ENCODE measurements at places on chromosomes 3 and 15.
A peak's percentile ranks its signal among the peaks of the same experiment; 100 is the strongest.

DNA sequence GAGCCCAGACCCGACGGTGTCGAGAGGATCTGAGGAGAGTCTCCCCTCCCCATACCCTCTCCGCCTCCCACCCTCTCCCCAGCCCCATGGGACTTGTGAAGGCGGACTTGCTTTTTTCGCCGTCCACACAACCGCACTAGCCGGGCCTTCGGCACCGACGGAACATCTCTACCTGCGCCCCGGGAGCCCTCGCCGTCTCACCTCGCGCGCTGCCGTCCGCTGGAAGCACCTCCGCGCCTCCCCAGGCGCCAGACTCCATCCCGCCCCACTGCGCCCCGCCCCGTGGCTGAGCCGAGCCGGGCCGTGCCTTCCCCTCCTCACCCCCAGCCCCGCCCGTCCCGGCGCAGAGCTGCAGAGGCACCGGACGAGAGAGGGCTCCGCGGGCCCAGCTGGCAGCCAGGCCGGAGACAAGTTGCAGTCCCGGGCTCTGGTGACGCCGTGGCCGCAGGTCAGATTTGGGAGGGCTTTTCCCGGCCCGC is at the start of the genes DUOX1 and DUOXA1:
Gene DUOX1, plus strand, starts transcription at position 344 of the 479 bp plus-strand sequence. CDS start 1,973 bp downstream, outside the sequence.
Gene DUOXA1, minus strand, starts transcription at position 229 of the 479 bp plus-strand sequence. CDS start 6,865 bp downstream, outside the sequence.
- DNase-seq: no peak

DNA sequence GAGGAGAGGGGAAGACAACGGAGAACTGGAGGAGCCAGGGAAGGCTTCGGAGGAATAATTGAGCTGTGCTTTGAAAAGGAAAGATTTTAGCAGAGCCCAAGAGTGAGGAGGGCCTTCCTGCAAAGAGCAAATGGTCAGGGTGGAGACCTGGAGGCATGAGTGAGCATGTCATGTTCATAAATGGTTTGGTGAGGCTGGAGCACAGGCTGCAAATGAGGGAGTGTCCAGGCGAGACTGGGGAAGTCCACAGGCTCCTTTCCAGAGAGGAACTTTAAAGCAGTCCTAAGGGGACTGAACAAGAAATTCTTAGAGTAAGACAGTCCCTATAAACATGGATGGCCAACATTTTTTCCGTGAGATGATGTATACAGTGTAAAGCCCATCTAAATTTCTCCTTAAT is 108.8 kb downstream of the THSD4 start:
- no peak for DNase-seq

DNA sequence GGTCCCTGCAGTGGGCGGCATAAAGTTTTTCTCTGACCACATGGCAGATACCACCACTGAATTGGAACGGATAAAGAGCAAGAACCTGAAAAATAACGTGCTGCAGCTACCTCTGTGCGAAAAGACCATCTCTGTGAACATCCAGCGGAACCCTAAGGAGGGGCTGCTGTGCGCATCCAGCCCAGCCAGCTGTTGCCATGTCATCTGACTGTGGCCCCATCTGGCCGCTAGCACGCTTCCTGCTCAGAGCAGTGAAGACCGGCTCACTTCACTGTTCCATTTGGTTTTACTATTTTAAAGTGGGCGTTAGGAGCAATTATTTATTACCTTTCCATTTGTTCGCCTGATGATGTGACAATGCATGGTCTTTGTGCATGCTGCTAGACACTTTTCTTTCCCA is 62.0 kb downstream of the SNRK start:
- DNase-seq: no peak

DNA sequence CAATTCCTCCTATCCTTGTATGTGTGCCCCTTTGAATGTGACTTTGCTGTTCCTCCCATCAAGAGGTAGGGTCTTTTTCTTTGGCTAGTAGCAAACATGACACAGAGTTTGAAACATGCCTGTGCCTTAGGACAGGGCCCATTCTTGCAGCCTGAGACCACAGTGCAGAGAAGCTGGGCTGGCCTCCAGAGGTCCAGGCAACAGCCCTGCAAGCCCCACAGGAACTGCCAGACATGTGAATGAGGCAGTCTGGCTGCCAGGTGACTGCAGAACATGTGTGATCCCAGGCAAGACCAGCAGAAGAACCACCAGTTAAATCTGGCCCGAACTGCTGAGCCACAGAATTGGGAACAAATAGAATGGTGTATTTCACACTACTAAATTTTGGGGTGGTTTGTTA is 1.2 kb upstream of the HGD start:
- no peak for DNase-seq

GRCh38 chr3:69650066-69650419 is 89.2 kb upstream of the MITF start:
- no peak for DNase-seq

- no peak for DNase-seq
Measured at GRCh38 chr15:96502196-96502595, 171.7 kb downstream of the NR2F2 start.

DNA sequence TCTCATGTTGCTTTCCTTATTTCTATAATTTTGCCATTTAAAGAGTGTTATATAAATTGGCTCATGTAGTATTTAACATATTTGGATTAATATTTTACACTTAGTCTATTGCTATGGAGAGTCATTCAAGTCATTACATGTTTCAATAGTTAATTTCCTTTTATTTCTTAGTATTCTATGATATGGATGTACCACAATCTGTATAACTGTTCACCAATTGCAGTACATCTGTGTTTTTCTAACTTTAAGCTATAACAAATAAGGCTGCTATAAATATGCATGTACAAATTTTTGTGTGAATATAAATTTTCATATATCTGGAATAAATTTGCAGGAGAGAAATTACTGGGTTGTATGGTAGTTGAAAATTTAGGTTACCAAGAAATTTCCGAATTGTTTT is 993.4 kb downstream of the NAALADL2 start:
- no peak for DNase-seq

- no peak for DNase-seq
Measured at GRCh38 chr3:42190701-42191442, 75.1 kb downstream of the CCK start.

- peak; percentile 87 for DNase-seq
Measured at GRCh38 chr15:45635191-45635638, 386 bp downstream of the SQOR start.

- peak; percentile 79 for DNase-seq
Measured at GRCh38 chr3:14371573-14372474, 30.6 kb upstream of the SLC6A6 start.

DNA sequence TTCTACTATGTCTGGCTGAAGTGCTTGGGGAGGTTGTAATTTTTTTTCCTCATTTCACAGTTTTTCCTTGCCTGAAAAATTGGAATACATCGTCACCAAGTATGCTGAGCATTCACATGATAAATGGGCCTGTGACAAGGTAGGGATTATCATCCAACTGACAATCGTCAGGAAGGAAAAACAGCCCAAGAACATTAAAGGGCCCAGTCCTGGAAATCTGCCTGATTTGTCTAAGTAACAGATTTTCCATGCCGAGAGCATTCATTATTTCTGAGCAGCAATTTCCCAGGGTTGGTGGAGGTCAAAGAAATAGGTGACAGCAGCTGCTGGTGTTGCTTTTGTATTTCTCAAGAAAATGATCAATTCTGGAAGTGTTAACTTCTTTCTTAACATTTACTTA is 226.0 kb upstream of the CHRM5 start:
- no peak for DNase-seq

- no peak for DNase-seq
Measured at GRCh38 chr15:85956532-85957275, 123.0 kb upstream of the AGBL1 start.

DNA sequence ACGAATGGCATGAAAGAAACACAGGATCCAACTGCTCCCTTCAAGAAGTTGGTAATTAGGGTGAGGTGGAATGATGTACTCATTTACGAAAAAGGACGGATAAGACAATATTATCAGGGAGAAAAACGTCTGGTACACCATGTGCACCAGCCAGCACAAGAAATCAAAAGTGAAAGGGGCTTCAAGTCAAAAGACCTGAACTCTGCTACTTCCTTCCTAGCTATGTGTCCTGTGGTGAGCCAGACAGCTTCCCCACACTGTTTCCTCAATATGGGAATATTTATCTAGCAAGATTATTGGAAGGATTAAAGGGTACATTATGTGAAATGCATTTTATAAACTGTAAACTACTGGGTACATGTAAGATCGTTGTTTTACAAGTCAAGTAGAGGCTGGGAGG is 33.9 kb downstream of the RAB27A start:
- DNase-seq: no peak

- DNase-seq: no peak
Measured at GRCh38 chr15:92663250-92663951, 7.8 kb upstream of the FAM174B start.

- DNase-seq: no peak
Measured at GRCh38 chr3:132395126-132395525, 22.2 kb upstream of the DNAJC13 start.

DNA sequence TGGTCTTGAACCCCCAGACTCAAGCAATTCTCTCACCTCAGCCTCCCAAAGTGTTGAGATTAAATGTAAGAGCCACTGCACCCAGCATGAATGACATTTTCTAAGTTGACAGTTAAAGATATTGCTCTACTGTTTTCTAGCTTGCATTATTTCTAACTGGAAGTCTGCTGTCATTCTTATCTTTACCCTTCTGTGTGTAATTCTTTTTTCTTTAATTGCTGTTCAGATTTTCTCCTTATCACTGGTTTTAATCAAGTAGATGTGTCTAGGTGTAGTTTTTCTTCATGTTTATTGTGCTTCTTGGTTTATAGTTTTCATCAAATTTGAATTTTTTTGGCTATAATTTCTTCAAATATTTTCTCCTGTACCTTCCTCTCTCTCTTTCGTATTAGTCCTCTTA is 4.9 kb downstream of the PARP15 start:
- DNase-seq: no peak

DNA sequence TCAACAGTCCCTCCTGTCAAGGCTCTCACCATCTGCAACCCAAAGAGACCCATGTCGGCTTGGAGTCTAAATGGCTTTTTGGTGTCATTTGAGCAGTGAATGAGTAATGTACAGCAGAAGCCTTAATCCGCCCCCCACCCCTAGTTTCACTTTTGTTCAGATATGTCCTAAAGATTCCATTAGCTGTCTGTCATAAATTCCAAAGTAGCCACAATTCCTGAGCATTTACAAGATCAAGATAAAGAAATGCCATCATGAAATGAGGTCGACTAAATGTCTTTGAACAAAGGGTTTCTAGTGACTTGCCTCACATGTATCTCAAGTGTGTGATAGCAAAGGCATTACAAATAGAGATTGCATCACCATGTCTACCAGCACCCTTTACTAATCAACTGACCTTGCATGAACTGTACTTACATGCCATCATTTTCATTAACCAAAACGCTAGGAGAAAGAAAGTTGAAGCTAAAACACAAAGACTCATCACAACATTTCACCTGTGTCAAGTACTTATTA is 123.8 kb upstream of the PHLDB2 start:
- DNase-seq: no peak

DNA sequence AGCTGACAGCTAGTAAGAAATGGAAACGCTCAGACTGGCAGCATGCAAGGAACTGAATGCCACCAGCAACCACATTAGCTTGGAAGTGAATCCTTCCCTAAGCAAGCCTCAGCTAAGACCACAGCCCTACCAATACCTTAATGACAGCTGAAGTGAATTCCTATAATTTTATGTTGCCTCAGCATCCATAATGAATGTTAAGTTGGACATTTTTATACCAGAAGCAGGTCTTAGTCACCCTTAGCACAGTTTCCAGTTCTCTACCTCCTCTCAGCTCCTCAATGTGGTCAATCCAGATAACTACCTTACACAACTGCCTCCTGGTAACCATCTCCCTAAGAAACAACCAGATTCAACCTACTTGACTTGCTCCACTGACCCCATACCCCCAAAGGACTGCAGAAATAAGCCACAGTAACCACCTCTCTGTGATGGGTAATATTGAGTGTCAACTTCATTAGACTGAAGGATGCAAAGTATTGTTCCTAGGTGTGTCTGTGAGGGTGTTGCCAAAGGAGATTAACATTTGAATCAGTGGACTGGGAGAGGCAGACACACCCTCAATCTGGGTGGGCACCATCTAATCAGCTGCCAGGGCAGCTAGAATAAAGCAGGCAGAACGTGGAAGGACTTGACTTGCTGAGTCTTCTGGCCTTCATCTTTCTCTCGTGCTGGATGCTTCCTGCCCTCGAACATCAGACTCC is 33.5 kb downstream of the NEDD4 start:
- DNase-seq: no peak

DNA sequence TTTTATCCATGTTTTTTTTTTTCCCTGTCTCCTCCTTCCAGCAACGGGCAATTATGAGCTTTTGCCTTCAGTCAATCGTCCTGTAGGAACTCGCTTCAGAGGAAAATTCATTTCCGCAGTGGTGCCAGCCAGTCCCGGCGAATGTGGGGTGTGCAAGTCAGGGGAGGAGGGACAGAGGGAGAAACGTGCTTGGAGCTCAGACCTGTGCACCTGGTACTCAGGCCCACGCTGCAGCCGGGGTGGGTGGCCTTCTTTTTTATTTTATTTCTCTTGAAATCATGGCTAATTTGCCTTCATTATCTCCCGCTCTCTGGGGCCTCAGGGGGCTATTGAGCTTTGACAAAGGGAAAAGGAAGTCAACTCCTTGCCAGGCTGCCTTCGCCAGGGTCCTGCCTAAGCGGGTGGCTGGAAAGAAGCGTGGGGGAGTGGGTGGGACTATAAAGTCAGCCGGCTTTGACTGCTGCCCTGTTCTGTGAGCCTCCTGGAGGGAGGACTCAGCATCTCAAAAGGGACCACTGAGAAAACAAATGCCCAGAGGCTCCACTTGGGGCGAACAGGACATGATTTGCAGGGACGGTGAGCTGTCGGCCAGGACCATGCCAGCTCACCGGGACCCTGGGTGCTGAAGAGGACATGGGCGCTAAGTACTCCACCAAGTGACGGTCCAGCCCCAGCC is 5.5 kb downstream of the GRIP2 start:
- DNase-seq: no peak

DNA sequence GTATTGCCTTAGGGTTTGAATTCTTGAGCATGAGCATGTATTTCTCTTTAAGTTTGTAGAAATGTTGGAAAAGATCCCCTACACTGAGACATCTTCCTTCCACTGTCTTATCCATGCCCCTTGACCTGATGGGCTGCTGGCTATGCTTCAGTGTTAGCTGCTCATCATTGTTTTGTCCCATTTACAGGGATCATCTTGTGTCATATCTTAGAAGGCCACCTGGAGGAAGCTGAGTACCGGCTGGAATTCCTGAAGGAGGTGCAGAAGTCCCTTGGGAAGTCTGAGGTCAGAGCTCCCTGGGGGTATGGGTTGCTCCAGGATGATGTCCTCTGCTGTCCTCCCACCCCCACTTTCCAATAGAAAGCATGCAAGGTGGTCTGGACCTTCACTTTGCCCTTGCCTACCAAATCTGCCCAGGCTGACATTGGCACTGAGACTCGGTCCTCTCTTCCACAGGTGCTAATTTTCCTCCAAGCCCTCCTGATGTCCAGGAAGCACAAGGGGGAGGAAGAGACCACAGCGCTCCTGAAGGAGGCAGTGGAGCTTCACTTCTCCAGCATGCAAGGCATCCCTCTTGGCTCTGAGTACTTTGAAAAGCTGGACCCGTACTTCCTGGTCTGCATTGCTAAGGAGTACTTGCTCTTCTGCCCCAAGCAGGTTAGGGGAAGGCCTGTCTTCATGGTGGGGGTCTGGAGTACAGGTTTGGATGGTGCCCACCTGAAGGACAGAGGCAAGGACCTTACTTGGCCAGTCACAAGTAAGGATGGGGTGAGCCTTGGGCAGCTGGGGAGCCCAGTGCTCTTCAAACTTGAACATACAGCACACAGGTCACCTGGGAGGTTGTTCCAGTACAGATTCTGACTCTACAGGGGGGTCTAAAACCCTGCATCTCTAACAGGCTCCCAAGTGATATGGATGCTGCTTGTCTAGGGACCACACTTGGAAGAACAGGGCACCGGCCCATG is 17.7 kb downstream of the TTC21A start:
- no peak for DNase-seq

Data from suprapubic skin (tissue), 4 donors.